Epithelial cell of esophagus (primary cell): ENCODE measurements at places on chromosomes 16 and 17.

- peak; percentile 15 for DNase-seq
These were observed 33.4 kb upstream of the PIK3R6 start for GRCh38 chr17:8900626-8901585.

DNA sequence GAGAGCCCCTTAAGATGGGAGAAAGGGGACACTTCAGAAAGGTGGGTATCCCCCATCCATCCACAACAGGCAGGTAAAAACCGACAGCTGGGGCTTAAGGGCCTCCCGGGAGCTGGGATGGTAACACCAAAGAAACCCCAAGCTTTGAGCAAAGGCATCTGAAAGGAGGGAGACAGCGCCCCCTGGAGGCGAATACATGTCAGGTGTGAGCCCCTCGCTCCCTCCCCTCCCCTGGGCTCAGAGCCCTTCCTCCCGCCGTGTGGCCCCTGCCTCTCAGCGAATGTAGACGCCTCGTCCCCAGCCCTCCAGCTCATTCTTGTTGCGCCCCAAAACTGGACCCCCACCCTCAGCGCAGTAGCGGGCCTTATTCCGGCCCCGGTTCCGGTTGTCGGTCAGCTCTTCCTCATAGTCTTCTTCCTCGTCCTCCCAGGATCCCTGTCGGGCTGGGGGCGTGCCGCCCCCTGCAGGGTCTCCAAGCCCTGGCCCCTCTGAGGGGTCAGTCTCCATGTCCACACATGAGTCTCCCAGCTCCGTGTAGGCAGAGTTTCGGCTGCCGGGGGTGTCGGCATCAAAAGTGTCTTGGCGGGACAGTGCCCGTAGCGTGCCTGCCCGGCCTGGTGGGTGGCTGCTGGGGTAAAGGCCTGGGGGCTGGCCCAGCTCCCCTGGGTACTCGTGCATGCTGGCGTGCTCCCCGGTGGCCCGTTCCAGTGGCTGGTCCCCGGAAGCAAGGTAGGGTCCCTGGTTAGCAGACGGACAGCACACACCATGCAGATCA, 9.1 kb upstream of the ARL5C start:
- DNase-seq = peak; percentile 70

- DNase-seq = no peak
These were observed 39.8 kb upstream of the TOM1L1 start for GRCh38 chr17:54860617-54861470.

DNA sequence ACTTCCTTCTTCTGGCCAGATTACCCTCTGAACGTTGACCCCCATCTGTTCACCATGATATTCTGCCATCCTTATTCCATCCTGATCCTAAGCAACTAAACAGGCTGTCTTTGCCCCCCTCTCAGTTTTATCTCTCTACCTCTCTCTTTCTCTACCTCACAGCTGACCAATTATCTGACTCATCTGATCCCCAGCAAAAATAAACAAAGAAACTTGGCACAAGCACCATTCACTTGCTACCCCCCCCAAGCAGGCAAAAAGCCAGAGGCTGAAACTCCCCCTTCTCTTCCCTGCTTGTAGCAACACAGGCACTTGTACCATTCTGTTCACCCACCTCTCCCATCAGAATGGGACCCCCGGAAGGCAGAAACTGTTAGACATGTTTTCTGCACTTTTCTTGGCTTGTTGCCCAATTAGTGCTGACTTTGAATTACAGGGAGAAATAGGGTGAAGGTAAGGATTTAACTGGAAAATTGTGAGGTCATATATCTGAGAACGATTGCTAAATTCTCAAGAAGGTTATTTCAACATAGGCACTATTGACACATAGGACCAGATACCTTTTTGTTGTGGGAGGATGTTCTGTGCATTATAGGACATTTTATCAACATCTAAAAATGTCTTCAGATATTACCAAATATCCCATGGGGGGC, 163.2 kb downstream of the TOX3 start:
- DNase-seq = peak; percentile 2
